ENCODE measurements at places on chromosomes 6 and 20.

DNA sequence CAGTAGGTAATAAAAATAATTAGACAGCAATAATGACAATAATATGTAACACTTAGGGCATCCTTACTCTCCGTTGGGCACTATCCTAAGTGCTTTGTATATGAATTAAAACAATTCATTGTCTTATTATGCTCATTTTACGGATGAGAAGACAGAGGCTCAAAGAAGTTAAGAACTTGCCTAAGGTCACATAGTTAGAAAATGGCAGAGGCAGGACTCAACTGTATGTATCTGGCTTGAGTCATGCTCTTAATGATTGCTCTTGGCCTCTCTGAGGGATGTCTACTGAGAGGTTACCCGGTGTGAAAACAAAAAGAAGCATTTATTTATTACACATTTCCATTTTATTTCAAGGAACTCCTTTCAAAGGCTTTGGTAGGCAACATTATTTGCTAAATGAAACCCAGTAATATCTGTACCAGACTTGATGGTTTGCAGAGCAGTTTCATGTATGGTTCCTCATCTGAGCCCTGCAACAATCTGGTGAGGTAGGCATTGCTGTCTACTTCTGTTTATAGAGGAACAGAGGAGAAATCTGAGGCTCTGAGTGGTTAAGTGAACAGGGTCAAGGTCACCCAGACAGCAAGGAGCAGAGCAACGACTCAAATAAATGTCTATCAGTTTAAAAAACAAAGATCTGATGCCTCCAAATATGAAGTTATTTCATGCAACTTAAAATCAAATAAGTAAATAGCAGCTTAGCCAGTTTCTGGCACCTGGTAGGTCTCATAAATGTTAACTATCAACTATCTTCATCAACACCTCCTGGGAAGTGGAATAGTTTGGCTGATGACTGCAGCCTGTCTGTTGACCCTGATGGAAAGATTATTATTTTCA lies 4.2 kb upstream of the PARD6B start:
- no peak for DNase-seq

DNA sequence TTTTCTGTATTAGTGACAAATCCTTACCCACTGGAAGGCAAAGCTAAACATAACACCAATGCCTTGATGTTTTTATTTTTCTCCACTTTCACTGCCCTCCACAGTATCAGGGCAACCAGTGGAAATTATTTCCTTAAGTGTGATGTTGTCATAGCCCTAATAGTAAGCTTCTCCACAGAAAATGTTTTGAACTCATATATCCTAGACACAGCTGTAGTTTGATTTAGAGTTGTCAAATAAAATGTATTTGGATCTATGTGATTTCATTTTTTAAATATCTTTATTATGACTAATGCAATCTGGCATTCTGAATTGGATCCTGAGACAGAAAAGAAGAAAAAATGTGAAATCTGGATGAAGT lies 70.9 kb upstream of the UFL1 start:
- DNase-seq, result no peak

DNA sequence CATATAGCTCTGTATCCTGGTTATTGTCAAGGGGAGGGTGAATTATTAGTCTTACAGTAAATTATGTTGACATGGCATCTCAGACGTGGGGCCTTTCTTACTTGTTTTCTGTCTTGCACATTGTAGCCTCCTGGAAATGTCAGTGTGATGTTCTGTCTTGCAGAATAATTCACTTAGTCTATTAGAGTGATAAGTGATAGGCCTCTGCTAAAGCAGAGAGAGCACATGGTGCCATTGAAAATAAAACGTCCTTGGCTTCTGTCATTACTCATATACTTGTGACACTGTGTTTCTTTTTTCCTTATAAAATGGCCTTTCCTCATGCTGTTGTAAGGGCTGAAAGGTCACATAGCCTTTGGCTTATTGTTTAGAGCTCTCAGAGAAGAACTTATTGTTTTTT lies 531.0 kb downstream of the EPM2A start:
- DNase-seq, result no peak

- no peak for DNase-seq
Measured at GRCh38 chr6:63319939-63320338, at the start of gene LGSN. TSS of gene LGSN (minus strand) at chr6:63319983. CDS start at chr6:63319943, 40 bp downstream.

GRCh38 chr6:133085896-133086295 lies 155.3 kb upstream of the EYA4 start:
- no peak for DNase-seq

GRCh38 chr6:12386816-12387215 lies 96.7 kb downstream of the EDN1 start:
- no peak for DNase-seq

DNA sequence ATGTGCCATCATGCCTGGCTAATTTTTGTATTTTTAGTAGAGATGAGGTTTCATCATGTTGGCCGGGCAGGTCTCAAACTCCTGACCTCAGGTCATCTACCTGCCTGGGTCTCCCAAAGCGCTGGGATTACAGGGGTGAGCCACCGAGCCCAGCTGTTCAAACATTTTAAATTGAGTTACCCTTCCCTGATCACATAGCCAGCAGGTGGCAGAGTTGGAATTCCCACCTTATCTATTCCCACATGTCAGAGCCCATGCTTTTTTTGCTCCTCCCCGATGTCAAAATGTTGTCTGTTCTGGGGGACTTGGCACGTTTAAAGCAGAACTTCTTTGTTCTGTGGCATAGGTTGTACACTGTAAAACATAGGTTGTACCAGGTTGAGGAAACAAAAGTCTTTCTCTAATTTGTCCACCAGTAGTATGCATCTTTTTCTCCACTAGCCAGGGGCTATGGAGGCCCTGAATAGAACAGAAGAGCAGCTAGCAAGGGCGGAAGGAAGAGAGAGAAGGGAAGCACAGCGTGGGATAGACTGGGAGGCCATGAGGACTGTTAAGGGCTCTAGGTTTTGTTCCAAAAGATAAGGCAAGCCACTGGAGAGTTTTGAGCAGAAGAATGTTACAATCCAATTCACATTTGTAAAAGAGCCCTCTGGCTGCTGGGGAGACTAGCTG lies 7.3 kb upstream of the LBP start:
- peak; percentile 83 for DNase-seq

- peak; percentile 73 for DNase-seq
Measured at GRCh38 chr6:27502508-27503435, 29.9 kb upstream of the ZNF184 start.

- no peak for DNase-seq
Measured at GRCh38 chr6:82971877-82972460, 93.7 kb downstream of the UBE3D start.

GRCh38 chr6:6982663-6983062 lies 125.1 kb upstream of the RREB1 start:
- no peak for DNase-seq

DNA sequence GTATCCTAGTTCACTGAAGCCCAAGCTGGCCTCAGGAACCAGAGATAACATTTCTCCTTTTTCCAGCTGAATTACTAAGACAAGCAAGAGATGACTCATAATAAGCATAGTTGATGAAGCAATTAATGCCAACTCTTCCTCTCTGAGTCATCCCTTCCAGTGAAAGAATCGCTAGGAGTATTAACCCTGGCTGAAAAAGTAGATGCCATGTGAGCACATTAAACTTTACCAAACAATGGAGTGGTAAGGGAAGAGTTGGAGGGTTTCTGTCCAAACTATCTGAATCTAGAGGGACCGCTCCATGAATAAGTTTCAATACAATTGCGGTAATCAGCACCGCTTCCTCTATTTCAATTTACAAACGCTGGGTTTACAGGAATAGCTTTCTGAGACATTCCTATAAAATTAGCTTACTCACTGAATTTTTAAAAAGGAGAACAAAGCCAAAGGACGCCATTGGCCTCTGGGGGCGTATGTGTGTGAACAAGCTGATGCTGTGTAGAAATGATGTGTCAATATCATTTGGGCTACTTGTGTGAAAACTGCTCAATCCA lies 48.3 kb downstream of the ATXN1 start:
- no peak for DNase-seq

- DNase-seq, result no peak
Measured at GRCh38 chr6:15776458-15776980, 113.7 kb upstream of the DTNBP1 start.

GRCh38 chr6:169702840-169703246 lies 917 bp downstream of the C6orf120 start:
- DNase-seq, result no peak

- DNase-seq, result no peak
Measured at GRCh38 chr6:15109338-15110090, 136.4 kb upstream of the JARID2 start.

- no peak for DNase-seq
Measured at GRCh38 chr6:13030396-13030795, 297.9 kb downstream of the TBC1D7 start.

- no peak for DNase-seq
Measured at GRCh38 chr6:139344186-139344963, 30.1 kb downstream of the CITED2 start.

DNA sequence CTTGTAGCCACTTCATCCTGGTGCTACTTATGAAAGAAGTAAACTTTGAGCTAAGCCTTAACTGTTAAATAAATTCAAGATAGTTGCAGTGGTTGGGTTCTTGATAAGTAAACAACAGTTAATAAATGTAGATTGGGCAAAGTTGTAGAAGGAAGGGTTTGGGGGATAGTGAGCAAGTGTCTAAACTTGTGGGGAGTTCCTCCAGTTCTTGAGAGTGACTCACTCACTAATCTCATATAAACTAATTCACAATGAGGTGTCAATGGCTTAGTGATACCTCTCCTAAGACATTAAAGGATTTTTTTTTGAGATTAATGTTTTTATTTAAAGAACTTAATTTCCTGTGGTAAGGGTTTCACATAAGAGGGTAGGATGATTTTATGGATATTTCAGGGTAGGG lies 507.4 kb downstream of the BMP2 start:
- DNase-seq, result no peak

- DNase-seq, result no peak
Measured at GRCh38 chr6:71994705-71995271, 108.4 kb downstream of the RIMS1 start.

GRCh38 chr20:13841206-13841605 lies 56.4 kb downstream of the NDUFAF5 start:
- no peak for DNase-seq

DNA sequence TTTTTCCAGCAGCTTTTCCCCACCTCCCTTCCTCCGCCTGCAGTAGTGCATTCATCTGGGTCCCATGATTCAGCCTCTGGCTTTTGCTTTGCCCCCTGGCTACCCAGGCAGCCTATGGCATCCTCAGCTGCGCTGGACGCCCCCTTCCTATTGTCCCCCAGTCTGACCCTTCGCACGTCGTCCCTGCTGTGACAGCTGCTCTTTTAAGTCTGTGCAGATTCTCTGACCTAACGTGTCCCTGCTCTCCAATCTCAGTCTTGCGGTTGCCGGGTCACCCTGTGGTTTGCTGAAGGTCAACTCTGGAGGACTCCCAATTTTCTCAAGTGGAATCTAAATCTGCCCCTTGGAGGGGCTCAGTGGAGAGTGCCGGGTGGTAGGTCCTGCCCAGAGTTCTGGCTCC lies 294.3 kb downstream of the CDC5L start:
- no peak for DNase-seq

Data from Caco-2 (cell line).